ENCODE measurements at places on chromosomes 12 and 14.

DNA sequence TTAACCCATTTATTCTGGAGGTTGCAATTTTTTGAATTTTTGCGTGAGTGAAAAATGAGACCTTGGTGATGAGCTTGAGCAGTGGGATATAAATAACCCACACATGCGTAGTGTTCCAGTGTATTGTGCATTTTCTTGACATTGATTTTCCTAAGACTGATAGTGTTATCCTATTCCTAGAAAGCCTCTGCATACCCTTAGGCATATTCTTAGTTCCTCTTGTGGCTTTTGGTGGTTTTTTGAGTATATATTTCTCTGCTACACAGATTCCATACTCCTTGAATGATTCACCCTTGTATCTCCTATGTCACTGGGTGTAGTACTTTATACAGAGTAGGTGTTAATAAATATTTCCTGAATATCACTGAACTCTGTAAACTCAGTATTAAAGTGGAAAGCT lies 363.4 kb upstream of the PDE3A start:
- no peak for DNase-seq

- DNase-seq, result no peak
Measured at GRCh38 chr12:15532364-15532977, 210.2 kb downstream of the PTPRO start.

- no peak for DNase-seq
Measured at GRCh38 chr12:62960324-62960723, 25.4 kb upstream of the PPM1H start.

DNA sequence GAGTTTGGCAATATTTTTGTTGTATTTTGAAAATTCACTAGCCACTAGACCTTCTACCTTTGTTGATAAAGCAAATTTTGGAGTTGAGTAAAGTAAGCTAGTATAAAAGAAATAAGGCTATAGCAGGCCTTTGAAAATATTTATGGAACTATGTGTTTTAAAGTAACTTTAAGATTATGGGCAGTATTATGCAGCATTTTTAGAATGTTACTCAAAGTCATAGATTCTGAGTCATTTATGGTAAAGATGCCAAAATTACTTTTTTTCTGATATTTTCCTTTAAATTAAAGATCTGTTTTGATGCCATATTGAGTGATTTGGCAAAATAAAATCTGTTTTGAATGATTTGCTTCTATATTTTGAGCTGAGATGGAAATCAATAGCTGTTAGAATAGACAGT lies 57.2 kb downstream of the SYNE2 start:
- no peak for DNase-seq

DNA sequence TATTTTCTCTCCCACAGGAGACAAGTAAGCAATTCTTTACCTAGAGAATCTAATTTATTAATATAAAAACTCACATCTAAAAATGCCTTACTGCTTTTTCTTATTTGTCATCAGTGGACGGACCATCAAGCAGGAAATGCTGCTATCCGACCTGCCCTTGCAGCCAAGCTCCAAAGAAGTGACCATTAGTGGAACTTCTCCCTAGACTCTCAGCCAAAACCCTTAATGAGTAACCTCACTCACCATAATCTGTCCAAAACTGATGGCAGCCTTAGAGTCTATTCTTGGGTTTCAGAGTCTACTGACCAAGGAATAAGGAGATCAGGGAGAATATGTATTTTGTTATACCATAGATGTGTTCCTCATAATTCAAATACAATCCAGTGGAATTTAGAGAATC lies 60.9 kb upstream of the CFL2 start:
- no peak for DNase-seq

GRCh38 chr12:103769240-103769945 lies 71.6 kb downstream of the NT5DC3 start:
- no peak for DNase-seq

DNA sequence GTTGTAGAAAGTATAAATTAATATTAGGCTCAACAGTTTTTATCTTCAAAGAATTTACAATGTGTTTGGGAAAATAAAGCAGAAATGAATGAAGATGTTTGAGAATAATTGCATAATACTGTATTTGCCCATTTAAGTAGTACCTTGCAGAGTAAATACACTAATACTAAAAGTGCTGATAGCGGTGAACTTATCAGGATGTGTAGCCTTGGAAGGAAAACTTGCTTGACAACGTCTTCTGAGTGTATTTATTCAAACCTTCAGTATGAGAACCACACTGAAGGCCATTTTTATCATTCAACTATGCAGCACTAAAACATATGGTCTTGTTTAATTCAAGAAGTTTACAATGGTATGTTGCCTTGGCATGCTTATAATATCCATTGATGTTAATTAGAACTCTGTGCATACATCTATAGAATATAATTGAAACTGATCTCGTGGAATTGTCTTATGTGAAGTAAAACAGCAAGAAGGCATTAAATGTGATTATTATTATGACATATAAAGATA lies 41.3 kb downstream of the MSRB3 start:
- no peak for DNase-seq

DNA sequence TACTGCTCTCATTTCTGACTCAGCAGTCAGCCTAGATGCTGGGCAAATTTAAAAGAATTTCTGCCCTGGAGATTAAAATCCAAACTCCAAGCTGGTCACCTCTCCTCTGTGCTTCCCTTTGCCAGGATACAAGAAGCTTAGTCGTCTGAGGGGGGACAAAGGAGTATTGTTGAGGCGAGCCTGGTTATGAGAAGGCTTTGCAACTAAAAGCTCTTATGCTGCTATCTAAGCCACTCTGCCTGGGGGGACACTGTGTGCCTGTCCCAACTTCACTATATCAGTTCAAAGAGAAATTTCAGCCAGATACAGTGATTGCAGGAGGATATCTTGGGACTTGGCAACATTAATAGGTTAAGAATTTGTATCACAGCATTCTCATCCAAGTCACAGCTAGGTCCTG lies 10.8 kb upstream of the PLEKHH1 start:
- no peak for DNase-seq

DNA sequence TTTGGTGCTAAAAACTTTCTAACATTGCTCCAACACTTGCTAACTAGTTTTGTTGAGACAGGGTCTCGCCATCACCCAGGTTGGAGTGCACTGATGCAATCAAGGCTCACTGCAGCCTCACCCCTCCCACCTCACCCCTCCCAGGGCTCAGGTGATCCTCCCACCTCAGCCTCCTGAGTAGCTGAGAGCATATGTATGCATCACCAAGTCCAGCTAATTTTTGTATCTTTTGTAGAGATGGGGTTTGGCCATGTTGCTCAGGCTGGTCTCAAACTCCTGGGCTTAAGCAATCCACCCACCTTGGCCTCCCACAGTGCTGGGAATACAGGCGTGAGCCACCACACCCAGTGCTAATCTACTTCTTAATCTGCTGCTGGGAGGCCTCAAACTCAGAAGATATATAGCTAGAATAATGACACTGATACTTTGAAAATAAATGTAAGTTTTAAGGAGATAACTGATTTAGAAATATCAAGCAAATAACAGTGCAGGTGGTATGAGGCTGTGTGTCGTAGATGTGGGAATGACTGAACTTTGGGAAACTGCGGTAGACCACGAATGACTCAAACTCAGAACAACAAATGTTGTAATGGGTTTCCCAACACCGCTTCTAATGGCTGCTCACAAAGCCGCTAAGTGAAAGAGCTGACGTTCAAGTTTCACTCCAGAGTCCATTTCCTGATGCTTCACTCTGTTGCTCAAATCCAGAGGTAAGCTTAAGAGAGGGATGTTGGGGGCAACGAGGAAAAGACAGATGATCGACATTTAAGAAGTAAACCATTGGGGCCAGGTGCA lies 10.0 kb downstream of the TMCC3 start:
- DNase-seq, result no peak

GRCh38 chr14:90819734-90820393 lies 3.6 kb upstream of the TTC7B start:
- no peak for DNase-seq

DNA sequence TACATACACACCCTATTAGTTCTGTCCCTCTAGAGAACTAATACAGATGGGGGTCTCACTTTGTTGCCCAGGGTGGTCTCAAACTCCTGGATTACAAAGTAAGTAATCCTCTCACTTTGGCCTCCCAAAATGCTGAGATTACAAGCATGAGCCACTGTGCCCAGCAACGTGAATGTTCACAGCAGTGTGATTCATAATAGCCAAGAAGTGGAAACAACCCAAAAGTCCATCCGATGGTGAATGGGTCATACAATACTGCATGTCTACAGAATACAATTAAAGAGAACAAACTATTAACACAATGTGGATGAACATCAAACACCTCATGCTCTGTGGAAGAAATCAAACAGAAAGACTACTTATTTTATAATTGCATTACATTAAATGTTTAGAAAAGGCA lies 57.3 kb upstream of the SYNE2 start:
- no peak for DNase-seq

- DNase-seq, result no peak
Measured at GRCh38 chr12:122981587-122982476, 1.4 kb downstream of the ARL6IP4 start.

- DNase-seq, result no peak
Measured at GRCh38 chr12:128823216-128823915, 392 bp downstream of the SLC15A4 start.

- no peak for DNase-seq
Measured at GRCh38 chr14:68890173-68890931, 88.8 kb downstream of the ACTN1 start.

GRCh38 chr14:22540293-22540692 lies 48.7 kb downstream of the DAD1 start:
- DNase-seq, result no peak

- no peak for DNase-seq
Measured at GRCh38 chr14:88128816-88129215, 123.9 kb downstream of the GPR65 start.

DNA sequence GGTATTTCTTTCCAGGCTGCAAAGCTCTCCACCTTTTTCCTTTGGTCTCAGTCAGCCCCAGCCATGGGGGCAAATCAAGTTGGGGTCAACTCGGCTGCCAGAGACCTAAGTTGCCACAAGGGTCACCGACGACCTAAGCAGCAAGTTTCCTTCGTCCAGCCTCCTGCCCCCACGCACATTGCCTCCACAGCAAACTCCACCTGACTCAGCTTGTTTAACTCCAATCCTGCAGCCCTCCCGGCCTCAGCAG lies 767 bp upstream of the KCNMB4 start:
- DNase-seq, result no peak

- DNase-seq, result no peak
Measured at GRCh38 chr12:52151837-52152783, 39.7 kb downstream of the KRT80 start.

- DNase-seq, result no peak
Measured at GRCh38 chr14:20682127-20682434, 2.3 kb upstream of the RNASE4 start.

GRCh38 chr12:43425361-43425760 lies 126.6 kb downstream of the ADAMTS20 start:
- DNase-seq, result no peak

GRCh38 chr12:31496257-31496656 lies 94.7 kb downstream of the DENND5B start:
- no peak for DNase-seq

DNA sequence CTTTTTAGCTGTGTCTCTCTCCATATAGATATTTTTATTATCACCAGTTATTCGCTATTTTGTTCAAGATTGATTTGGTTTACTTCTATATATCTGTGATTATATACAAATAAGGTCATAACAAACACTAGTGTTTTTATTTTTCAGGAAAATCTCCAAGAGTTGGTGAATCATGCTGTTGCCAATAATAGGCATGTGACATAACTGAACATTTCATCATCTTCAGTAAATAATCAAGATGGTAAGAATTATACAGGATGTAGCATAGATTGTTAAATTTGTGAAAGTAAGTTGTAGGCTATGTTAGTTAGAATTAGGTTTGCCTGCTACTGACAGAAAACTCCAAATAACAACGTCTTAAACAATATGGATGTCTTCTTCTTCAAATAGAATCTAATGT lies 240.9 kb upstream of the PDE3A start:
- no peak for DNase-seq

DNA sequence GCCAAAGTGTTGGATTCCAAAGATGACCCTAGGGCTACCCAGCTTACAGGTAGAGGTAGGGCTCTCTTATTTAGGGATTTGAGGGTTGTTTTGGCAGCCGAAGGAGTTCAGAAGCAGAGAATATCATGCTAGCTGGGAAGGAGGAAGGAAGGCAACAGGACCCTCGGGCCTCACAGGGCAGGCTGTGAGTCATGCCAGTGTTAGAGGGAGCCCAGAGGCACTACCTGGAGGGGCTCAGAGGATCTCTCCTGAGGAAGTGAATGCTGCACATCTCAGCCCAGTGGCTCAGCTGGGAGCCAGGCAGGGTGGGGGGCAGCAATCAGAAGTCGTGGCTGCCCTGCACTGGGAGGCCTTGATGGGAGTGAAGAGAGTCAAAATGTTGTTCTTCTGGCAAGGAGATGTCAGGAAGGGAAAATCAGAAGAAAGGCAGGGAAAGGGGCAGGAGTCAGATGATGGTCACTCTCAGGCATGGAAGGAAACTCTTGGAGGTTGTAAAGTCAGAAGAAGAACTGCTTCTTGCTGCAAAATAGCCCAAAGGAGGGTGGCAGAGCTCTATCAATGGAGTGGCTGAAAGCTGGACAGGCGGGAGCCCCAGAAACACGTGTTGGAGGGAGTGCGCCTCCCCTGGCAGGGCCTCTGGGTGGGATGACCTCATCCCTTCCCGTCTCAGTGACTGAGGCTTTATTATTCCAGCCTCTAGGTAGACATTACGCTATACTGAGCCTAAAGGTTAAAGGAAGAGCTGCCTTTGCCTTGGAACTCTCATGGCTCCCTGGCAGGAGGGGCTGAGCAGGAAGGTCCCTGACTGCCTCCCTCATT lies 141.3 kb downstream of the SMOC1 start:
- no peak for DNase-seq

- DNase-seq, result no peak
Measured at GRCh38 chr12:578748-579419, 84.4 kb downstream of the NINJ2 start.

DNA sequence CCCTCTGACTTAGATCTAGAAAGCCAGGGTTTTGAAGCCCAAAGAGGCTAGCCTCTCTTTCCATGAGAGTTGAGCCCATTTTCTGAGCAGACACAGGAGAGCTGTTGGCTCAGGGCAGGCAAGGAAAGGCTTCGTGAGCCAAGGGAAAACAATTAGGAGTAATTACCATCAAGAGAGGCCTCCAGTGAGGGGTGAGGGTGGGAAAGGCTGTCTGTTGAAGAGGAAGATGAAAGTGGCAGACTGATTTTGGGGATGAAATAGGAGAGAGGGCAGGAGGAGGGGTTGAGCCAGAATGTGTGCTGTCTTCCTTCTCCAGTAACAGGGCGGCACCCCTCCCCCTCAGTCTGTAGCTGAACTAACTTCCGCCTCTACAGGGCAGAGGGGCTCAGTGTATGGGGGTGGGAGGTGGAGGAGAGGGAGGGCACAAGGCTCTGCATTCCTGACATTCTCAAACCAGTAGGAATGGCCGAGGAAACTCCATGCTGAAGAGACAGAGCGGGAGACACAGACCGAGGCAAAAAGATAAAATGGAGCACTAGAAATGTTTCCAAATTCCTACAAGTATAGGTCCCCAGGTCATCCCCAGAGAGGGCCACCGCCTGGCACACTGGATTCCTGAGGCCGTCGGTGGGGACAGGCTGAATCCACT lies 33.1 kb upstream of the COL2A1 start:
- DNase-seq, result no peak

GRCh38 chr12:96347130-96347699 lies 53.0 kb downstream of the CDK17 start:
- no peak for DNase-seq

GRCh38 chr12:88235183-88235833 lies 93.2 kb downstream of the TMTC3 start:
- no peak for DNase-seq
